Mucosa of descending colon (tissue), 3 donors: ENCODE measurements at places on chromosomes 11 and 22. TPM values are rescaled to one million over a fixed set of nuclear protein-coding genes. Genes with fewer than 3 reads are reported as not detected.

DNA sequence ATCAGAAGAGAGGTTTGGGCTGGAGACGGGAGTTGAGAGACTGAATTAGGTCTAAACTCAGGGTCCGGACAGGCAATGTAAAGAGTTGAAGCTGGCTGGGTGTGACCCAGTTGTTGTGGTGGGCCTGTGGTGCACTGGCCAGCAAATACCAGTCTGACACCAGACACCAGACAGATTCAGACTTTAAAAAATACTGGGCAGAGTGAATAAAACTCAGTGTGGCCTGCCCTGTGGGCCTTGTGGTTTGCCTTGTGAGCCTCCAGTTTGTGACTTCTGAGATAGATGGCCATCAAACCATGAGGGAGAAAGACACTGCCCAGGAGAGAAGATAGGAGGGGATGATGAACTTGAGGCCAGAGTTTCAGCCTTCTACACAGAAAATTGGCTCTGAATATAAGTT lies 25.8 kb downstream of the RCN1 start:
- no peak for DNase-seq

GRCh38 chr22:47036936-47037485 lies 274.6 kb downstream of the TBC1D22A start:
- peak; percentile 14 for DNase-seq

DNA sequence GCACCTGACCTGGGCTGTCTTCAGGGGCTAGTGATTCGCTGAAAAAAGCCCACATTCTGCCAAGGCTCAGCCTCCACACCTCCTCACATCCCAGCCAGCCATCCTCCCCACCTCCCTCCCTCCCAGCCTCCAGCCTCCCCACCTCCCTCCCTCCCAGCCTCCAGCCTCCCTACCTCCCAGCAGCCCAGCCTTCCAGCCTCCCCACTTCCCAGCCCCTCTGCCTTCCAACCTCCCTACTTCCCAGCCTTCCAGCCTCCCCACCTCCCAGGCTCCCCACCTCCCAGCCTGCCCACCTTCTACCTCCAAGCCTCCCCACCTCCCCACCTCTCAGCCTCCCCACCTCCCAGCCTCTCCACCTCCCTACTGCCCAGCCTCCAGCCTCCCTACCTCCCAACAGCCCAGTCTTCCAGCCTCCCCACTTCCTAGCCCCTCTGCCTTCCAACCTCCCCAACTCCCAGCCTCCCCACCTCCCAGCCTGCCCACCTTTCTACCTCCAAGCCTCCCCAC lies 33.7 kb upstream of the TH start:
- no peak for DNase-seq

- no peak for DNase-seq
These were observed at the start of gene MOV10L1 for GRCh38 chr22:50089682-50090411. Gene MOV10L1, plus strand, starts transcription at chr22:50090006. Its CDS starts 83 bp downstream, at chr22:50090089.

GRCh38 chr11:105834461-105834860 lies 187.6 kb downstream of the MSANTD4 start:
- DNase-seq, result no peak

- peak; percentile 91 for DNase-seq
These were observed at the start of gene GLB1L2 for GRCh38 chr11:134331354-134332188. Gene GLB1L2, plus strand, starts transcription at chr11:134331988. Its CDS starts 74 bp downstream, at chr11:134332062.

DNA sequence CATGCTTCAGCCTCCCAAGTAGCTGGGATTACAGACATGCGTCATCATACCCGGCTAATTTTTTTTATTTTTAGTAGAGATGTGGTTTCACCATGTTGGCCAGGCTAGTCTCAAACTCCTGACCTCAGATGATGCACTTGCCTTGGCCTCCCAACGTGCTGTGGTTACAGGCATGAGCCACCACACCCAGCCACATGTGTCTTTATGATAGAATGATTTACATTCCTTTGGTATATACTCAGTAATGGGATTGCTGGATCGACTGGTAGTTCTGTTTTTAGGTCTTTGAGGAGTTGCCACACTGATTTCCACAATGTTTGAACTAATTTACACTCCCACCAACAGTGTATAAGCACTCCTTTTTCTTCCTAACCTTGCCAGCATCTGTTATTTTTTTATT lies 276.2 kb downstream of the METTL15 start:
- DNase-seq, result no peak

C1QTNF5 gene
- total RNA-seq, result 5.1 TPM

TRIM6 gene
- total RNA-seq, result 0.43 TPM

MRGPRX4 gene
- not detected for total RNA-seq

ELF5 gene
- not detected for total RNA-seq

OR4D5 gene
- not detected for total RNA-seq

C11orf21 gene
- 0.35 TPM for total RNA-seq

CTSF gene
- total RNA-seq, result 5.8 TPM

CARD18 gene
- not detected for total RNA-seq

BCO2 gene
- total RNA-seq, result 3.7 TPM
